ENCODE measurements at places on chromosomes 3 and 15.

- DNase-seq = no peak
Measured at GRCh38 chr3:94714194-94714593, 651.3 kb downstream of the NSUN3 start.

DNA sequence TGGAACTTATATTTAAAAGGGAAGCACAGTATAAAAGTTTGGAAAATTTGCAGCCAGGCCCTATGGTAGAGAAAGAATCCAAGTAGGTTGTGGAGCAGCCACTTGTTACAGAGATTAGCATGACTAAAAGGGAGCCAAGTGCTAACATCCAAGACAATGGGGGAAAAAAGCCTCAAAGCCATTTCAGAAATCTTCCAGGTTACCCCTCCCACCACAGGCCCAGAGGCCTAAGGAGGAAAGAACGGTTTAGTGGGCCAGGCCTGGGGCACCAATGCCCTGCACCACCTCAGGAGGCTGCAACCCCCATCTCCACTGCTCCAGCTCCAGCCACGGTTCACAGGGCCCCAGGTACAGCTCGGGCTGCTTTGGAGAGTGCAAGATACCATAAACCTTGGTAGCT, 69.9 kb downstream of the IGF2BP2 start:
- no peak for DNase-seq

GRCh38 chr3:74393426-74393825, 221.0 kb downstream of the CNTN3 start:
- no peak for DNase-seq

GRCh38 chr15:23424111-23424904, 22.7 kb downstream of the GOLGA6L2 start:
- no peak for DNase-seq

GRCh38 chr3:73624017-73624820, 522 bp downstream of the PDZRN3 start:
- no peak for DNase-seq

- DNase-seq = no peak
Measured at GRCh38 chr3:139238281-139239030, 105.4 kb upstream of the MRPS22 start.

Measured in effector memory CD4-positive, alpha-beta T cell (primary cell).